ENCODE measurements at places on chromosomes 7 and 10.

DNA sequence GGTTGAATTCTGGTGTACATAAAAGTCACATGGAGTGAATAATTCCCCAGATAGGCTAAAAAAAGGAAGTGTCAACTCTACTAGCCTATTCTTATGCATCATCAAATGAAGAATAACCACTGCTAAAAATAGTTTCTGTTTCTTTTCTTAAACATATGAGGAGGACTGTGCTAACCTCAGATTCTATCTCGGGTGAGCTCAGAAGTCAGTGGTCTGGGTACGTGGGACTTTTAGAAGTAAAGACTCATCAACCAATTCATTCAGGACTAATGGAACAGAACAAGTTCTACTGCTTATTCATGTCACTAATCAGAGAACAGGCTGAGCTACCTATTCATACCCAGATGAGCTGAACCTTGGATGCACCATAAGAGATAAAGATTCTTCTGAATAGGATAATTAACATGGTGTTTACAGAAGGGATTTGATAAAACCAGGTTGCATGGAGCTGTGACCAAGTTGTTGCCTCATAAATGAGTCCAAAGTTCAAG is 9.5 kb upstream of the ASAH2 start:
- DNase-seq: no peak

DNA sequence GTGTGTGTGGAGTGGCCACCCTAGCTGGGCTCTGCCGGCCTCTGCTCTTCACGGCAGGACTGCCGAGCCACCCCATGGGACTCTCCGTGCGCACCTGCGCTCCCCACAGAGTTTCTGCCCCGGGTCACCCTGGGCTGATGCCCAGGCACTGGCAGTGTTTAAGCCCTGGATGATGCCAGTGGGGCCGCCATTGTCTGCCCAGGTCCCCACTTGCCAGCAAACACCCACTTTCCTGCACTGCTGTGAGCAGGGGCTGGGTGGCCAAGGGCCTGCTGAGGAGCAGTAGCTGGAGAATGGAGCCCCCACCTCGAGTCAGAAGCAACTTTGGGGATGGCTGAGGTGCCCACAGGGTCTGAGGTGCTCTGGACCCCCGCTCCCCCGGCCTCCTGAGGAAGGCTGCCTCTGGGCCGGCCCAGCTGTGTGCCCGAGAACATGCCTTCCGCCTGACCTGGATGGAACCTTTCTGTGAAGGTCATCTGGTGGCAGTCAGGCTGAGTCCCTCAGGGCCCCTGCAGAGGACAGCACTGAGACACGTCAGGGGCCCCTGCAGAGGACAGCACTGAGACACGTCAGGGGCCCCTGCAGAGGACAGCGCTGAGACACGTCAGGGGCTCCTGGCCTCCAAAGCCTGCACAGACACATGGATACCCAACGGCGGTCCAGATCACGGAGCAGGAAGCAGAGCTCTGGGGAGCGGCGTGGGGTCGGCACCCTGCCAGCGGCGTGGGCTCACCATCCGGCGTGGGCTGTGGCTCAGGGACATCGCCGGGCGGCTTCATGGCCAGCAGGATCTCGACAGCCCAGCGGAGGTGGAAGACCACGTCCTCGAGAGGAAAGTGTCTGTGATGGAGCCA is 62.0 kb downstream of the CFAP46 start:
- no peak for DNase-seq

- no peak for DNase-seq
Observed at GRCh38 chr10:55263327-55263726, 462.3 kb upstream of the PCDH15 start.

DNA sequence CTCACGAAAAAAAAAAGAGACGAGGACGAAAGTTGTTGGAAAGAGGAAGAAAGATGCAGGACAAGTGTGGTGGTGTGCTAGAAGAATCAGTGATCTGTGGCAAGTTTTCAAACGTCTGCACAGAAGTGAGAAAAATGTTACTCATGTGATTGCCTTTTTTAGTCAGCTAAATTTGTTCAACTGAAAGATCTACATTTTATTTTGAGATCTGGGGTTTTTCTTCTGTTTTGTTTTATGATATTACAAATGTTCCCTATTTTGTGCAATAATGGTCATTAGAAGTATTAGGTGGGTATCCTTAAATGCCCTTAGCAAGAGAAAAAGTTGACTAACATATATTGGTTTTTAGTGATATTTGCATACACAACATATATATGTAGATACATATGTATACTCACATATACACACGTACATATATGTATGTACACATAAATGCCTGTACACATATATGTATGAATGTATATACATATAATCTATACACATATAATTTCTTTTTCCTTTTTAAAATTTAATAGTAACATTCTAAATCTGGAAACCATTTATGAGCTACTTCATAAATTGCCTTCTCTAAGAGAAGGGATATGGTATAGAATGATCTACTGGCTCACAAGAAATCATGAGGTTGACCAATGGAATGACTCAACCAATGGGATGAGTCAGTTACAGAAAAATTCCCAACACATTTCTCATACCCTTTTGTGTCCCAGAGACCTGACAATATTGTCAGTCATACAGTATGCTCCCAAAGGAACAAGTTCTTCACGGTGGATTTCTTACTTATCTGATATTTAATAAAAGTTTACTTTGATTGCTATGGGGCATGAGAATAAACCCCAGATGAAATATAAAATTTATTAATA is 38.4 kb downstream of the SLC39A12 start:
- no peak for DNase-seq

GRCh38 chr7:139451638-139452037 is 31.8 kb downstream of the KLRG2 start:
- no peak for DNase-seq

DNA sequence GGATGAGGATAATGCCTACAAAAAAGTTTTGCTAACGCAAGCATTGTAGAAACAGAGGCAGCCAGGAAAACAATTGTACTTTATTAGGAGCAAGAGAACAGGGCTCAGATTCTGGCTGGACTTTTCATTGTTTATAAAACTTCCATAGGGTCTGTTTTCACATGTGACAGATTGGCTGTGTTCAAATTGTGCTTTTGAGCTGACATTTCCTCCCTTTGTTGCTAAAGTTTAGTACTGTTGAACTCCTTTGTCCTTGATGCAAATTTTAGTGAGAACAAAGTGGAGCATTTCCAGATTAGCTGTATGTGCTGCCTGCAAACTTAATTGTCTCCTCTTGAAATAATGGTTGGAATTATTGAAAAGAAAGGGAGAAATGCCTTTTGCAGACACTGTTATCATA is 221.0 kb upstream of the FZD1 start:
- no peak for DNase-seq

DNA sequence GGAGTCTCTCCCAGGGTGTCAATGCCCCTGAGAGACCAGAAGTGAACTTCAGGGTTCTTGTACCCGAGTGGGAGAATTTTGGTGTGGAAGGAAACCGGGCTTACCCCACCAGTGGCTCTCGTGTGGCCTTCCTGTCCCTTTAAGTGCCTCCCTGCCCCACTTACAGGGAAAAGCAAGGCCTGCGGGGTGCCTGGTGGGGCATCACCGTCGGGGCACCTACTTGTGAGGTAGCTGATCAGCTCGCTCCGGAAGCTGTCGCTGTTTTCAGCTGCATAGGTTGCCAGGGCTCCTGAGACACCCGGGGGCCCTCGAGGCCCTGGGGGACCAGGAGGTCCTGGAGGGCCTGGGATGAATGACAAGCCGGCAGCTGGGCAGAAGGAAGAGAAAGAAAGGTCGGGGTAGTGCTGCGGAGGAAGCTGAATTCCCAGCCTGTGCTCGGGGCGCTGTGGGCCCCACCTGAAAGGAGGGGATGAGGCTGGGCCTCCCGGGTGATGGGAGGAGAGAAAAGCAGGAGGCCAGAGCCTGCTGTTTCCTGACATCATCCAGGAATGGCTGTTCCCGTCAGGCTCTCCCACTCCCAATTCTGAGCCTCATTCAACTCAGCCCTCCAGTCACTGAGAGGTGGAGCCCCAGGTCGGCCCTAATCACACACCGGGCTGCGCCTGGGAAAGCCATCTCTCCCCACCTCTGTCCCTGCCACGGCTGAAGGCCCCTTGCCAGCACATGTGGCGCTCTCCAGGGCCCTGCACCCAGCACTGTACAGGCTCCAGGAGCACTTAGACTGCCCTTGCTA is 51.1 kb downstream of the COL17A1 start:
- no peak for DNase-seq

GRCh38 chr7:149257146-149257545 is 4.8 kb upstream of the ZNF783 start:
- DNase-seq: no peak

- DNase-seq: no peak
Observed at GRCh38 chr7:150923196-150923595, 54.9 kb downstream of the KCNH2 start.

GRCh38 chr7:30660331-30661255 is 21.7 kb downstream of the CRHR2 start:
- no peak for DNase-seq

DNA sequence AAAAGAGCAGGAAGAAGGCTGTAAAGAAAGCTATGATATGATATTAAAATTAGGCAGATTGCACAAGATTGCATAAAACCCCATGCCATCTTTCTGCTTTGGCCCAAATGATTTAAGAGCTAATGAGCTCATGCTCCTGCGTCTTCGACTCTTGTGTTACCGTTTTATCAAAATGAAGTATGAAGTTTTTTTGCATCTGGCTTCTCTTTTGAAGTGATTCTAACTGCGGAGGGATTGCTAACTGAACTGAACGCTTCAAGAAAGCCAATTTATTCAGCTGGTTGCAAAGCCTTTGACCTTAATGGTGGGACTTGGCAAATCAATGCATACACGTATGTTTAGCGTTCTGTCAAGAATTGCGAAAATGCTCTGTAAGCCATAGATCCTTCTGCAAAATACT is 282.9 kb downstream of the TWIST1 start:
- DNase-seq: no peak

- peak; percentile 69 for DNase-seq
Observed at GRCh38 chr10:7408291-7409044, 2.4 kb downstream of the SFMBT2 start.

DNA sequence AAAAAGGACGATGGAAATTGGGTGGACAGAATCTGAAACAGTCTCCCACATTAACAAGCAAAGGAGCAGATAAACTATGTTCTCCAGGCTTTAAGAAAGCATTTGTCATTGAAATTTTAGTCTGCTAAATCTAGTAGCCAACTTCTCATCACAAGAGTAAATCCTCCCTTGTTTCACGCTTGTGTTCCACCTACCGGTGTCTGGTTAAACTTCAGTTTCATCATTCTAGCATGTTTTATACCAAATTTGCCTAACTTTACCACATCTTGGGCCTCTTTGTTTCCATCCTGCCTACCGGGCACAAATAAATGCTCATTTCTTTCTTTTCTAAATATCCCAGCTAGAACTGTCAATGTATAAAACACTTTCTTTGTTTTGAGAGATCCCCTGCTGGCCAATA is 5.8 kb downstream of the LIPA start:
- no peak for DNase-seq

- DNase-seq: no peak
Observed at GRCh38 chr7:81025360-81025759, 106.5 kb upstream of the SEMA3C start.

DNA sequence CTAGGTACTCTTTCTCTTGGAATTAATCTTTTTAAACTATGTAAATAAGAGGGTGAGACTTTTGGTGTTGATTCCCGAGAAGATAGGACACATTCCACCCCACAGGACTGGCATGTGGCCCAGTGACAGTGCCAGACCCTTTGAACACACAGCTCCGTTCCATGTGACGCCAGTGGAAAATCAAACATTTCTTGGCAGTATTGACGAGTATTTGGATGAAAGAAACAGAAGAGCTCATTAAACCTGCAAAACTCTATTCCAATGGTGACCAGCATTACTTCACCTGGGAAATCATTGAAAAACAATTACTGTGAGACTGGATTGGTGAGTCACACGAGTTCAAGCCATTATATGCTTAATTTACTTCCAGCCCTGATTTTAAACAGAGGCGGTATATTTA is 25.8 kb downstream of the AKR1E2 start:
- DNase-seq: no peak

- DNase-seq: no peak
Observed at GRCh38 chr7:29332875-29333855, 138.6 kb downstream of the CHN2 start.

GRCh38 chr7:80183900-80184685 is 49.5 kb downstream of the GNAI1 start:
- DNase-seq: no peak

- peak; percentile 65 for DNase-seq
Observed at GRCh38 chr10:17454161-17455014, at the start of gene ST8SIA6. ST8SIA6 (minus strand) TSS chr10:17454595; CDS start chr10:17454255, 340 bp downstream.

DNA sequence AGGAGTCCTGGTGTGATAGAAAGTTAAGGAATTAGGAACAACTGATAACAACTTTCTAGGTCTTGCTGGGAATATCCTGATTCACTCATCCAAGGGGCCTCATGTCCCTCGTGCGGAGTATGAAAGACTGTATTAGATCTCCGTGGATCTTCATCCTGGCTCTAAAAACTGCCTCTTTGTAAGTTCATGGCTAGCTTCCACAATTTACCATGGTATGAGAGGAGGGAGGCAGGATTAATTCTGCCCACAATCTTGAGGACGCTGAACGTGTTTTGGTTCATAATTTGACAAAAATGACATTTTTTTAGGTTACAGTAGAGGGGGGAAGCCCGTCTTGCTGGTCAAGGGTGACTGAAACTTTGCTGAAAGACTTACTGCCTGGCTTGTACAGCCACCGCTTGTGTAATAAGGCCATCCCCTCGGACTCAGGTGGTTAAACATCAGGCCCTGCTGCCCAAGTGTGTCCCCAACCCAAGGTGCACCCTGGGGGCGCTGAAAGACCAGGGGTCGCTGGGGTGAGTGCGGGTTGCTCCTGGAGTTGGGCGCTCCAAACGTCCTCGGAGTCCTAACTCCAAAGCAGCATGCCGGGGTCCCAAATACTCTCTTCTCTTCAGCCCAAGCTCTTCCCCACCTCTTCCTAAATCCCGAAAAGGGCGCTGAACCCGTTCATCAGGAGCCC is 733 bp downstream of the HIBADH start:
- peak; percentile 39 for DNase-seq

- no peak for DNase-seq
Observed at GRCh38 chr7:107453388-107453787, 16.5 kb upstream of the GPR22 start.

DNA sequence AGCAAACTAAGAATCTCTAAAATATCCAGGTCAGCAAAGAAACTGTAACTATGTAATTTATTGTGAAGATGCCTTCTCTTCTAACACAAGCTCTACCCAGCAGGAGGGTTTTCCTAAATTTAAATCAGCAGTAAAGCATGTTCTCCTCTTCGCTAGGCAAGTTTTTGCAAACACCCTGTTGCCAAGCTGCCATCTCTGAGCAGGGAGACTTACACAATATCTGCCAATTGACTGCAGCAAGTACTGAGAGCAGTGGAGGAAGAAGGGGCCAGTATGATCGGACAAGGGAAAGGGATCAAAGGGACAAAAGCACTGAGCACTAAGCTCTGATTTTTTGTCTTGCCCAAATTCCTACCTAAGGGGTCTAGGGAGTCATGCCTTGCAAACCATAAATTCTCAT is 16.0 kb upstream of the LANCL2 start:
- no peak for DNase-seq
